ENCODE measurements at places on chromosomes 7 and 10.

- DNase-seq = no peak
Measured at GRCh38 chr7:28157076-28157745, 23.4 kb downstream of the JAZF1 start.

- DNase-seq = no peak
Measured at GRCh38 chr10:89404104-89405047, 10.0 kb upstream of the IFIT5 start.

- no peak for DNase-seq
Measured at GRCh38 chr10:133121479-133121878, 33.8 kb downstream of the ADGRA1 start.

GRCh38 chr10:81600185-81600584 is 274.8 kb upstream of the NRG3 start:
- DNase-seq = no peak

- peak; percentile 21 for DNase-seq
Measured at GRCh38 chr7:155380221-155380861, 77.6 kb upstream of the EN2 start.

- no peak for DNase-seq
Measured at GRCh38 chr7:127953423-127954356, 77.5 kb downstream of the LRRC4 start.

DNA sequence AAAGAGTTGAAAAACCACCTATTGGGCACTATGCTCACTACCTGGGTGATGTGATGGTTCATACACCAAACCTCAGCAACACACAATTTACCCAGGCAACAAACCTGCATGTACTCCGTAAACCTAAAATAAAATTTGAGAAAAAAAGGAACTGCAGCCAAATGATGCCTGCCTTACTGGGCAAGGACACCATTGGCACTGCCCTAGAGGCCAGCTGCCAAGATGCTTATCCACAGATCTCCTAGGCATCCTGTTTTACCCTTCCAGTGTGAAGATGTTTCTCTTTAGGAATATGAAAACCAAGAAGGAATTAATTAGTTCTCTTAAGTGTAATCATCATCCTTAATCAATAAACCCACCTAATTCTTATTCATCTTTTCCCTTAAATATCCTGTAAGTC is 133.4 kb downstream of the ABCA13 start:
- DNase-seq = no peak

- DNase-seq = no peak
Measured at GRCh38 chr7:154188330-154188729, 136.1 kb downstream of the DPP6 start.

DNA sequence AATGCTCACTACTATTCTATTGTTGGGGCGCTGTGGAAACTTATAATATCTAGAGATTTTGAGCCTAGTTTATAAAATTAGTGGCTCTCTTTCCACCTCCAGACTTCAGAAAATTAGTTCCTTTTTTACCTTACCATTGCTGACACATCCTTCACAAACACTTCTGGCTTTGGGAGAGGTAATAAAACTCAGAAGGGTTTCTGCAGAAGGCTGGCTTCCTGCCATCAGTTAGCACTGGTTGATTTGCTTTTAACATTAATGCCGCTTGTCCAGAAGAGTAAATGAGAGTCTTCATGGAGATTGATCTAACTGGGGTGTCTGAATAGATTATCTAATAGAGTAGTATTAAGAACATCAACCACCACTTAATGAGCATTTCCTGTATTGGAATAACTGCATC is 20.3 kb downstream of the ACSM6 start:
- no peak for DNase-seq

DNA sequence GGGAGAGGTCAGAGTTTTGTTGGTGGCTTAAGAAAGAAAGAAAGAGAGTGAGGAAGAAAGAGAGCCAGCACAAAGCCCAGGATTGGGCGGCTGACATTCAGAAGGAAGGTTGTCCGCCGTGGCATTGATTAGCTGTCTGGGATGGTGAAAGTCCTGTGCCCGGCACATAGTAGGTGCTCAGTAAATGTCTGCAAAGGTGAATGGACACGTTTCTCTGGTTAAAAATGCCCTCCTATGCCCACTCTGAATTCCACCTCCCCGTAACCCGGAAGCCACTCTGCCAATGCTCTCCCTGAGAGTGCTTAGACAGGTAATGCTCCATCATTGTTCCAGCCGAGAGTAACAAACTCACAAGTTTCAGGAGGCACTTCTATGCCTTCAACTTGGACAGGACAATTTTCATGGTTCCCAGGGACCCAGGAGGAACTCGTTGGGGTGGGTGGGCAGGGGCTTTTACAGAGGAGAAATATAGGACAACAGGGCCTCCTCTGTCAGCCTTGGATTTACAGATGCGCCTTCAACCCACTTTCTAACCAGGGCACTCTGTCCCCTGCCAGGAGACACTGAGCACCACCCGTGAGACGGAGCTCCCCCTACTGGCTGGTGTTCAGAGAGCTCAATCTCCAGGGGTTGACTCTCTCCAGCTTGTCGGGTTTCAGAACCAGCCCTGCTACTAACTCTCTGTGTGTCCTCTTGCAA is 411.5 kb upstream of the ZMIZ1 start:
- peak; percentile 19 for DNase-seq

GRCh38 chr7:52273685-52274610 is 761.5 kb upstream of the POM121L12 start:
- no peak for DNase-seq

DNA sequence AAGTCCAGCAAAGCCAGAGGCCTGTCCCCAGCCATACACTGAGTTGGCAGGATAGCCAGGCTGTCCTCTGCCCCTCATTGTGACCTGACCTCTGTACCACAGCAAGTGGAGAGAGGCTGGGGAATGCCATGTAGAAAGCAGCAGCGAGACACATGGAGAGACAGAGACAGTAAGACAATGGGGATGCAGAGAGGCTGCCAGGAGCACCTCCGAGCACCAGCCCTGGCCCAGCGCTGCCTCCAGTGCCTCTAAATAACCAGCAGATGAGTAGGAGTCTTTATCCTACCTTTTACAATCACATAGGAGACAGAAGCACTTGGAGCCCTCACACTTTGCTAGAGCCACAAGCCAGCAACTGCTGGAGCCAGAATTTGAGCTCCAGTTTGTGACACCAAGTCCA is 8.1 kb downstream of the GDF2 start:
- DNase-seq = no peak

- DNase-seq = no peak
Measured at GRCh38 chr10:98431016-98431415, 15.7 kb downstream of the HPS1 start.

DNA sequence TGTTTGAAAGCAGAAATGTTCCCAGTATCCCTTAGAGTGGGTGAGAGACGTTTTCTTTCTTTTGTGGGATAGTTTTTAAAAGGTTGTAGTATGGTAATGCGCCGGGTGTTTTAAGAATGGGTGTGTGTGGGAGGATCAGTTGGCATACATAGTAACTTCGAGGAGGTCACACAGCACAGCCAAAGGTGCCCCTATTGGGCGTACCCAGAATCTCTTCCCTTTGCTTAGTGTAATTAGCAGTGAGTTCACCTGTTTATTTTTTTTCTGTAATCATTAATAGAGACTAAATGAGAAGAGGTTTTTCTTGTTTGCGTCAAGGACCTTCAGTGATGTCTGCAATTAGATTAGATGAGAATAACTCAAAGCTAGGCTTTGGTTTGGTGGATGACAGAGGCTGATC is 1.5 kb downstream of the PLEKHA8 start:
- no peak for DNase-seq

All from NCI-H187 (cell line).